ENCODE measurements at places on chromosomes 12 and 14.

- no peaks in the 10 kb centered on the region for H3K36me3 ChIP-seq
- H3K4me1 ChIP-seq = peaks cover 1% of the 10 kb centered on the region
- H3K27me3 ChIP-seq = peaks cover 21% of the 10 kb centered on the region
- H3K4me3 ChIP-seq = no peak overlapping the region
- no peak for DNase-seq
- no peak overlapping the region for H3K27ac ChIP-seq
These were observed 60.4 kb downstream of the TTC9 start for GRCh38 chr14:70702161-70702560.

DNA sequence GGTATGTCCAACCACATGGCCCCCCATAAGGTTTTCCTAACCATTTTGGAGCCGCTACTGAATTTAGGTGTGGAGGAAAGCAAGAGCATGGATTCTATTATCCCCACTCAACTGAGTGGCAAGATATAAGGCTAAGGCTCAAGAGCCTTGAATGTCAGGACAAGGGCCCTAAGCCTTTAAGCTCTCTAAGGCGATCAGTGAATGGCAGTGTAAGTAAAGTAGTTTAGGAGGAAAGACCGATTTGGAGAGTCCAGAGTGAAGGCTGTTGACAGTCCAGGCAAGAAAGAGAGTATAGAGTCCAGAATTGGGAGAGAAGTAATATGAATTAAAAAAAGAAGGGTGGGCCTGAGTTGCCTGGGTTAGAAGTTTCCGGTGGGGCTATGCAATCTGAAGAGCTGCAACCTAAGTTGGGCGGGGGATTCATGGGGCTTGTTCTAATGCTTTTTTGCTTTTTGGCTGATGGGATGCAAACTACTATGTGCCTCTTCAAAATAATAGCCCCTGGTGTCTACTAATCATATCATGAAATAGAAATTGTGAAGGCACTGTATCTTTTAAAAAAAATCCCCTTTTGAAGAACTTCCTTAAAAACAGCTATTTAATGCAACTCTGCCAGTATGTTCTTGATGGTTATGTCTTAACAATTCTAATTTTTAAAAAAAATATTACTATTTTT, at the start of gene SPIC:
TSS of gene SPIC (plus strand) at position 626 of the 676 bp plus-strand sequence. CDS start 1,569 bp downstream, outside the sequence.
- no peaks in the 10 kb centered on the region for H3K4me1 ChIP-seq
- H3K27ac ChIP-seq = no peak within 1 kb of the TSS
- no peak within 1 kb of the TSS for H3K4me3 ChIP-seq
- H3K36me3 ChIP-seq = no peaks in the 10 kb centered on the region

- H3K27ac ChIP-seq = peak overlapping the region; percentile 62
- peak overlapping the region; percentile 98 for H3K4me3 ChIP-seq
- no peak for DNase-seq
- peaks cover 13% of the 10 kb centered on the region for H3K4me1 ChIP-seq
- H3K27me3 ChIP-seq = no peaks in the 10 kb centered on the region
These were observed 1.4 kb upstream of the CHFR start for GRCh38 chr12:132888852-132889251.

- no peak for DNase-seq
- peaks cover 1% of the 10 kb centered on the region for H3K27me3 ChIP-seq
- H3K27ac ChIP-seq = no peak overlapping the region
These were observed 265.7 kb downstream of the AKAP6 start for GRCh38 chr14:32594766-32595165.

- H3K4me1 ChIP-seq = no peaks in the 10 kb centered on the region
- H3K4me3 ChIP-seq = no peak overlapping the region
- H3K36me3 ChIP-seq = no peaks in the 10 kb centered on the region
- no peak for DNase-seq
These were observed 286.5 kb downstream of the SOX5 start for GRCh38 chr12:23662966-23663365.

DNA sequence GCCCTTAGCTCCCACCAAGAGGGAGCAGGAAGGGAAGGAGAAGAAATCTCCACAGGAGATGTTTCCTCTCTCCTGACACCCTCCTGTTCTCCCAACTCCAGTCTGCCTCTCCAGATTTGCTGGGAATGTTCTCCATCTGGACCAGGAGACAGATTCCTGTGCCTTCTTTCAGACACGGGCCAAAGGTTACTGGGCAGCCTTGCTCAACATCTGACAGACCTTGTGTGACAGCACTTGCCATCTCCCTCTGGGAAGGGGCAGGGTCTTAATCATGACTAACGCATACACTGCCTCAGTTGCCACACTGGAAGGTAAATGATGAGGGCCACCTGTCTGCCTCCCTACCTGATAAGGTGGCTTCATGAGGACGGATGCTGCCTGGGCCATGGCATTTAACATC, 2.5 kb upstream of the TTC7B start:
- no peak overlapping the region for H3K4me3 ChIP-seq
- H3K27ac ChIP-seq = no peak overlapping the region
- H3K36me3 ChIP-seq = peaks cover under 1% of the 10 kb centered on the region
- no peak for DNase-seq
- H3K4me1 ChIP-seq = peaks cover 9% of the 10 kb centered on the region

GRCh38 chr12:78790148-78790547, 74.4 kb upstream of the SYT1 start:
- no peak overlapping the region for H3K4me3 ChIP-seq
- no peaks in the 10 kb centered on the region for H3K27me3 ChIP-seq
- DNase-seq = no peak
- H3K36me3 ChIP-seq = no peaks in the 10 kb centered on the region

- H3K27me3 ChIP-seq = no peaks in the 10 kb centered on the region
- H3K36me3 ChIP-seq = no peaks in the 10 kb centered on the region
- DNase-seq = no peak
- H3K4me1 ChIP-seq = peaks cover 9% of the 10 kb centered on the region
- H3K27ac ChIP-seq = no peak overlapping the region
These were observed 62.4 kb downstream of the SETD3 start for GRCh38 chr14:99418242-99418641.

DNA sequence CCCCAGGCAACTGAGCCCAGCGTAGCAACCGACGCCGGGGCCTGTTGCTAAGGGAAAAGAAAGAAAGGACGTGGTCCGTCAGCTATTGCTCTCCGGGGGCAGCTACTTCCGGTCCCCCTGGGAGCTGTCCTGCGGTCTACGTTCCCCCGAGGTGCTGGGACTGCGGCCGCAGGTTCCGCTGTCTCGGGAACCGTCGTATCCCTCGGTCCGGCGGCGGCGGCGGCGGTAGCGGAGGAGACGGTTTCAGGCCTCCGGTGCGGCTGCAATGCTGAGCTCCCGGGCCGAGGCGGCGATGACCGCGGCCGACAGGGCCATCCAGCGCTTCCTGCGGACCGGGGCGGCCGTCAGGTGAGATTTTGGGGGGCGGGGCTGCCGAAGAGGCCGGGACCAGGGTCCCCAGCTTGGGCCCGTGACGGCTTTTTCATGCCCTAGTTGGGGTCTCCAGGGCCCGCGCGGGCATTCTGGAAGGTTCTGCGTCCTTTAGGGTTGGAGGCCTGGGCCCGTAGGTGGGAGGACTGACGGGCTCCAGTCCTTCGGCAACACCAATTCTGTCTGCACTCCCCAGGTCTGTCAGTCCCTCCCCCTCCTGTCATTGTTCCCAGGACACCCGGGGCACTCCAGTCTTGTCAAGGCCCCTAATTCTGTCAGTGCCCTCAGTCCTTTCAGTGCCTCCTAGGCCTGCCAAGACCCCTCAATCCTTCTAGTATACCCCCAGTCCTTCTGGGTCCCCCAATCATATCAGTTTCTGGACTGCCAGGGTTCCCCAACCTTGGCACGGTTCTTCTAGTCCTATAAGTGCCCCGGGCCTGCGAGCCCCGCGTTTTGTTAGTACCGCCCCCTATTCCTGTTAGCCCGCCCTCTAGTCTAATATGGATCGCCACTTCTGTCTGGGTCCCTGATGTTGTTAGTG, at the start of gene USP30:
TSS of gene USP30 (plus strand) at position 163 of the 910 bp plus-strand sequence. CDS start at position 266, 103 bp downstream.
- H3K27me3 ChIP-seq = no peaks in the 10 kb centered on the region
- DNase-seq = peak; percentile 81
- peak within 1 kb of the TSS; percentile 94 for H3K4me3 ChIP-seq
- peaks cover 9% of the 10 kb centered on the region for H3K4me1 ChIP-seq

GRCh38 chr12:67647181-67647798, 1.3 kb upstream of the DYRK2 start:
- H3K4me1 ChIP-seq = peaks cover 32% of the 10 kb centered on the region
- H3K27me3 ChIP-seq = peaks cover 19% of the 10 kb centered on the region
- DNase-seq = no peak
- H3K36me3 ChIP-seq = peaks cover 17% of the 10 kb centered on the region
- peak overlapping the region; percentile 92 for H3K4me3 ChIP-seq
- H3K27ac ChIP-seq = peak overlapping the region; percentile 91

- H3K27me3 ChIP-seq = peaks cover 74% of the 10 kb centered on the region
- peak overlapping the region; percentile 80 for H3K4me3 ChIP-seq
- H3K36me3 ChIP-seq = no peaks in the 10 kb centered on the region
- no peak for DNase-seq
- peak overlapping the region; percentile 39 for H3K27ac ChIP-seq
These were observed 539 bp upstream of the HMGA2 start for GRCh38 chr12:65823513-65824375.

GRCh38 chr12:526089-526488, 66.3 kb downstream of the B4GALNT3 start:
- no peaks in the 10 kb centered on the region for H3K4me1 ChIP-seq
- no peaks in the 10 kb centered on the region for H3K36me3 ChIP-seq
- DNase-seq = no peak
- H3K27me3 ChIP-seq = no peaks in the 10 kb centered on the region
- no peak overlapping the region for H3K4me3 ChIP-seq

DNA sequence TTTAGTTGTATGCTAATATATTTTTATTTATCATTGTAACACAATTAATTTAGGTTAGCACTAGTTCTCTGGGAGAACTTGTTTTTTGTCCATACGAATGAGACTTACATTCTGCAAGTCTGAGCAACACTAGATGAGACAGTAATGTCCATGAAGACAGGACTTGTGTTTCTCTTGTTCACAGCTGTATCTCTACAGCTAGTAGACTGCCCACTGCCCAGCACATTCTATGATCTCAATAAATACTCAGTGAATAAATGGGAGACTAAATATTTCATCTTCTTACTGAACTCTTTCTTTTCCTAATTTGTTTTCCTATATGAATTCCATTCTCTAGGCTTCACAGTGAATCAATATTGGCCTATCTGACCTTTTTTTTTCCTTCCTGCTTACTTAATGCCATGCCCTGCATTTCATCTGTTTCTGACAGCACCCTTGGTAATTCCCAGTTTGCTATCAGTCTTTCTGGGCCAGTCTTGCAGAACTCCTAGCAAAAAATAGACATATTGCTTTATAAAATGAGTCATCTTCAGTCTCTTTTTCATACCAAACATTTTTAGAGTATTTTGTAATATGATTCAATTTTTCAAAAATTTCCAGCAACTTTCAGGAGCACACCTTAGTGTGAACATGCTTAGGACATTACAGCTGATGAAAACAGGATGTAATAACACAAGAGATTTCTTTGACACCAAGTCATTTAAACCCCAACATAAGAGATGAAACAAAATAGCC, 185.5 kb upstream of the ATP2B1 start:
- no peak overlapping the region for H3K27ac ChIP-seq
- DNase-seq = no peak
- H3K4me3 ChIP-seq = no peak overlapping the region
- H3K4me1 ChIP-seq = peaks cover 4% of the 10 kb centered on the region
- H3K36me3 ChIP-seq = no peaks in the 10 kb centered on the region
- no peaks in the 10 kb centered on the region for H3K27me3 ChIP-seq

- H3K27me3 ChIP-seq = no peaks in the 10 kb centered on the region
- H3K4me1 ChIP-seq = no peaks in the 10 kb centered on the region
- H3K36me3 ChIP-seq = peaks cover 5% of the 10 kb centered on the region
- no peak overlapping the region for H3K27ac ChIP-seq
- no peak overlapping the region for H3K4me3 ChIP-seq
These were observed 338.4 kb downstream of the RAD51B start for GRCh38 chr14:68157971-68158371.

DNA sequence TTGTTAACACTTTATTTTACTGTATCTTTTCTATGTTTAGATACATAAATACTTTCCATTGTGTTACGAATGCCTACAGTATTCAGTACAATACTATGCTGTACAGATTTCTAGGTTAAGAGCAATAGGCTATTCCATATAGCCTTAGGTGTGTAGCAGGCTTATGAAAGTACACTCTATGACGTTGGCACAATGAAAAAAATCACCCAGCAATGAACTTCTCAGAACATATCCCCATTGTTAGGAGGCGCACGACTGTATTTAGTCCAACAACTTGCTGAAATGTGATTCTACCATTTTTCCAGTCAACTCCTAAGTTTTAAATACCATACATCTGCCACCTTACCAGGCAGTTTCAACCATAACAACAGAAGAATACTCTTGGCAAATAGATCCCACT, 1.8 kb downstream of the PARP11 start:
- peak overlapping the region; percentile 96 for H3K4me3 ChIP-seq
- H3K27me3 ChIP-seq = no peaks in the 10 kb centered on the region
- DNase-seq = no peak
- H3K4me1 ChIP-seq = peaks cover 43% of the 10 kb centered on the region
- H3K36me3 ChIP-seq = peaks cover 32% of the 10 kb centered on the region

DNA sequence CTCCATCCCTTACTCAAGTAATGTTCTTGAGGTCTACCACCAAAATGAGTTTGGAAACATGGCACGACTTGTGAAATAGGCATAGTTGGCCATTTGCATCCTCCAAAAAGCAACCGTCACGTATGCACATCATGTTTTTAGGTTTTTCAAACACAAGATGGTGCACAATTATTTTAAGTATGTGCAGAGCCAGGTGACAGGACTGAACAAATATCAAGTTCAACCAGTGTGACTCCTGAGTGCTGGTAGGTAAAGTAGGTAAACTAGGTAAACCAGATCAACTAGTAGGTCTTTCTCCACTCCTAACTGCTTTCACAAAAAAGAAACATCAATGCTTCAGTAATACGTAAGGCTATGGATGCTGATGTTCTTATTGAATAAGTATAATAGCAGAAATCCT, 39.1 kb downstream of the FGD6 start:
- no peak for DNase-seq
- no peak overlapping the region for H3K4me3 ChIP-seq
- peaks cover 2% of the 10 kb centered on the region for H3K27me3 ChIP-seq
- H3K36me3 ChIP-seq = no peaks in the 10 kb centered on the region
- no peaks in the 10 kb centered on the region for H3K4me1 ChIP-seq

DNA sequence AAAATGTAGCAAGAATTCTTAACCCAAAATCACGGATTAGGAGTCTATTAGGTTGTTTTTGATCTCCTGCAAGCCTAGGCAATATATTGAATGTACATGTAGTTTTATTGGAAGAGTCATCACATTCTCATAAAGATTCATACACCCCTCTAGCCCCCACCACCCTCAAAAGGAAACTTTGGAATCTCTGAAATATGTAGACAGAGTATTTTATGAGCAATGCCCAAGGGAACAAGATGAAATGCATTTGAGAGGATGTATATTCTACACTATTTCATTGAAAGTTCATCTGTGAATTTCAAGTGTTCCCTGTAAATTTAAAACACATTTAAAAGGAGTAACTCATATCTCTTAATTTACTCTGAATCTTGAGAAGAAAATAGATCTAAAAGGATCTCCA, 103.7 kb downstream of the SYT1 start:
- H3K27me3 ChIP-seq = no peaks in the 10 kb centered on the region
- H3K27ac ChIP-seq = no peak overlapping the region
- DNase-seq = no peak
- no peaks in the 10 kb centered on the region for H3K36me3 ChIP-seq
- H3K4me1 ChIP-seq = no peaks in the 10 kb centered on the region

DNA sequence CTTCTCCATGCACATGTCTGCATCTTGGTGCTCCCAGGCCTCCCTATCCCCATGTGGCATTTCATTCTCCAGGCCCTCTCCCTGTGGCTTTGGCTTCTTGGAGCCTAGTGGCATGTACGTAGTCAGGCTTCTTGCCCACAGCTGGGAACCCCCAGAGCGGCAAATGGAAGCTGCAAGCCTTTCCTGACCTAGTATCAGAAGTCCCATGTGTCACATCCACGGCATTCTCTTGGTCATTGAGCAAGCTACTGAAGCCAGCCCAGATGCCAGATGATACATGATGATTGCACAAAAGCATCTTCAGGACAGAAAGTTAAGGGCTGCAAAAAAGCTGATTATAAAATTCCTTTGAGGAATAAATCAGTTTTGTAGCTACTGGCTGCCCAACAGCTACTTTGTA, 154.9 kb downstream of the PELI2 start:
- no peaks in the 10 kb centered on the region for H3K4me1 ChIP-seq
- no peak overlapping the region for H3K27ac ChIP-seq
- H3K36me3 ChIP-seq = no peaks in the 10 kb centered on the region
- no peaks in the 10 kb centered on the region for H3K27me3 ChIP-seq

All from T-helper 2 cell treated with Interferon-gamma antibody and Interleukin-4, amounts not matched to agents 5 μg/mL and 100 μg/mL, for 36 hours (primary cell).